ENCODE measurements at places on chromosomes 7 and 10.

DNA sequence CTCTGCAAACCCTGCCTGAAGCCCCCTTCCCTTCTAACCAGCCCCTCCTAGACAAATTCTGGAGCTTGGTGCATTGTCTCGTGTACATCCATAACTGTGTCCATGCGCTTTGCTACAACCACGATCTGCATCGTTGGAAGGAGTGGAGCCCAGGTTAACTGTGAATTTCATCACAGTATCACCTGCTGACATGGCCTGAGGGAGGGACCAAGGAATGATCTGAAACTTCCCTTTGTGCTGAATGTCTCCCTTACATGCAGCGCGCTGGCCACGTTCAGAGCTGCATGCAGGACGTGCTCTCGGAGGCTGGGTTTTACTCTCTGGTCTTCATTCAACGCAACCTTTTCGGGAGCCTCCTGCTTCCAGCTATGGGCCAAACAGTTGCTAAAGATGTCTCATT, 222.3 kb downstream of the CUX1 start:
- DNase-seq: no peak

DNA sequence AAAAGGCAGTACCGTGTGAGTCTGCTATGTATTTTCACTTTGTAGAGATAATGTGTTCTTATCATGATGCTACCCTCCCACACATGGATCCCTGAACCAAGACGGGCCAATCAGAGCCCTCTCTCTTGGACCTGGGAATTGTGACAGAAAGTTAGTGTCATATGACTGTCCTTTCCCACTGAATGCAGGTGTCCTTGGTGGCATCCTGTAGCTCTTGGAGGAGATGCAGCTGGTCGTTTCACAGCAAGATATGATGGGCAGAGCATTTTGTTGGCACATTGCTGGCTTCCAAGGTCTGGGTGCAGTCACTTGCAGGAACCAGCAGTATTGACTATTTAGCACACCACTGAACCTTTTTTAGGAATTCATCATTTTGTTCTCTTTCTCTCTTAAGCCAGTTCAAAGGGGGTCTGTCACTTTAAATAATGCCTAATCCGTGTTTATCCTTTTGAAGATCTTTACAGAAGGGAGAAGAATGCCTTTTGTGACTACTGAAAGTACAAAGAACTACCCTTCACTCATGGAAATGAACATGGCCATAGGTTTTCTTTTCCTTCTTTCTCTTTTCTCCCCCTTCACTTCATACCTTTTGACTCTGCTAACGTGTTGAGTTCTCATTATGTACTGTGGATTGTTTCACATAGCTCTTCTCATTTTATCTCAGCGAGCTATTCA, 125.1 kb downstream of the PLXDC2 start:
- no peak for DNase-seq

GRCh38 chr7:120583899-120584586, 273.9 kb downstream of the TSPAN12 start:
- DNase-seq: no peak

- DNase-seq: no peak
Observed at GRCh38 chr10:22662733-22663330, 51.5 kb downstream of the PIP4K2A start.

DNA sequence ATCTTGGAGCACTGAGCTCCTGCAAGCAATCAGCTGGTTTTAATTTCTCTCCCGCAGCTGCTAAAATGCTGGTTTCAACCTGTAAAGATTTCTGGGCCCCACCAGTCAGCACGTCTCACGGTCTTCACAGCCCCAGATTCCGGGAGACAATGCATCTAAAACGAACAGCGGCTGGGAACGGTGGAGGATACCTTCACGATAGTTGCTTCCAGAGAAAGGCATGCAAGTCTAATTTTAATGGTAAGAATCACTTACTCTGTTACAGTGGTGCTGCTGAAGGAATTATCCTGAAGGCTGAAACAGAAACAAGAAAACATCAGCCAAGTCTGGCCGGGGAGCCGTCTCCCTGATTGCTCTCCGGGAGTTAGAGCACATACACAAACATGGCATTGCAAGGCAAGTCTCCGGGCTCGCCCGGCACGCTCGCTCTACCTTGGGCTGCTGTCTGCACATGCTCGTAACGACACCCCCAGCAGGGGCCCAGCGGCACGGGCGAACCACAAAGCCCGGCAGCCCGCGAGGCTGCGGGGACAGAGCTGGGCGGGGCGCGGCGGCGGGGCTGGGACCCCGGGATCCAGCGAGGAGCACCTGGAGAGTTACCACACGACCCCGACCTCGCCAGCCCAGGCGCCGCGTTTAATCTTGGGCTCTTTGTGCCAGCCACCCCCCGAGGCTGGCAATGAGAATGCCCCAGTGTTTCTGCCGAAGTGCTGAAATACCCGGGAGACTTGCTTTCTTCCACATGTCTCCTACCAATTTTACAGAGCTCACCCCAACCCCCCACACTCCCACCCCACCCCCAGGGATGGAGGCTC, at the start of gene FAM13C:
Gene FAM13C (minus strand): TSS at position 406 of the 815 bp plus-strand sequence. CDS start 89 bp downstream, at position 317.
- no peak for DNase-seq

GRCh38 chr10:71975871-71976725, 11.9 kb downstream of the CHST3 start:
- no peak for DNase-seq

GRCh38 chr7:41691286-41692190, 11.4 kb downstream of the INHBA start:
- DNase-seq: peak; percentile 62

DNA sequence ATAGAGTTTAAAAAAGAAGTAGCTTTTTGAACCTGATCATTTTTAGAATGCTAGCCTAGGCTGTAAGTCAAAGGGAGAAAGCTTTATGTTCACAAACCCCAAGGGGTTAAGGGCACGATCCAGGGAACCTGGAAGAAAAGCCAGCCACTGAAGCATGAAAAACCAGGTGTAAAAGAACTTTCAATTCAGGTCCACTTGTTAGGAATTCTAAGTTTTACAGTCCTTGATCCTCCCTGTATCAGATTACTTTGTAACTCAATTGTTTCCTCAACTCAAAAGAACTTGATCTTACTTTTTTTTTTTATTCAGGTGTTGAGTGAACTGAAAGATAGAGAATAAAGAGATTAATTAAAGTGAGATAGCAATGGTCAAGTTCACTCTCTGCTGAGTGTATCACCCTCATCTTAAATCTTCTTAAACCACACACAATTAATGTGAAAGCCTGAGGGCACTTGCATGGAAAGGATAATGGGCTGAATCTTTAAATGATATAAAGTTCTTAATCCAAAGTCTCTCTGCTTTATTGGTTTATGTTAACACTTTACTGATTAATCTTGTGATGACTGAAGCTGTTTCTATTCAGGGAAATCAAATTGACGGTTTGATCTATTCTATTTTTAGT, 672.2 kb upstream of the LRRN3 start:
- no peak for DNase-seq

- no peak for DNase-seq
Observed at GRCh38 chr10:114859222-114859621, 37.6 kb downstream of the FHIP2A start.

- no peak for DNase-seq
Observed at GRCh38 chr7:137993395-137993743, 8.5 kb downstream of the CREB3L2 start.

DNA sequence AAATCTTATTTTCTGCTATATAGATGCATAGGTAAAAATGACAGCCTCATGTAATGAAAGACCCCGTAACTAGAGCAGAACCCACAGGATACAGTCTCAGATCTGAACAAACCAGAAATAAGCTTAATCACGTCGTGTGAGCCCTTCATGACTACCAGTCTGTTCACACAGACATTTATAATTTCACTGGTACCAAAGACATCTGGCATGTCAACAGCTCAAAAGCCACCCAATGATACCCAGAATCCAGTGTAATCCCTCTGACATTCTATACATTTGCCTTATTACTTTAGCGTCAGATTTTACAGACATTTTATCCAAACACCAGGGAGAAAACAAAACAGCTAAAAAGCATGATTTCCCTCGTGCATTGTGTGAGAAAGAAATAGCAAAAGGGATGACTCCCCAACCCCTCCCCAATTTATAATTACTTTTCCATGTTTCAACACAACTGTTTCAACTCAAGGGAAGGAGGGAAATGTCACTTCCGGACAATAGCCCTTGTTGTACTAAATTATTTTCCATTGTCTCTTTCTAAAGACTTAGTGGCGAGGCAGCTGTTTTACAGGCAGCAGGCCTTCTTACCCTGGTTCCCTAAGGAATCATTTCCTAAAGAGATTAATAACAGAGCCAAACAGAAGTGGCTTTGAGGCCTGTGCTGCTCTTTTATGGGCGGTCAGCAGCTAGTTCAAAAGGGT, 33.2 kb downstream of the DOCK4 start:
- no peak for DNase-seq

DNA sequence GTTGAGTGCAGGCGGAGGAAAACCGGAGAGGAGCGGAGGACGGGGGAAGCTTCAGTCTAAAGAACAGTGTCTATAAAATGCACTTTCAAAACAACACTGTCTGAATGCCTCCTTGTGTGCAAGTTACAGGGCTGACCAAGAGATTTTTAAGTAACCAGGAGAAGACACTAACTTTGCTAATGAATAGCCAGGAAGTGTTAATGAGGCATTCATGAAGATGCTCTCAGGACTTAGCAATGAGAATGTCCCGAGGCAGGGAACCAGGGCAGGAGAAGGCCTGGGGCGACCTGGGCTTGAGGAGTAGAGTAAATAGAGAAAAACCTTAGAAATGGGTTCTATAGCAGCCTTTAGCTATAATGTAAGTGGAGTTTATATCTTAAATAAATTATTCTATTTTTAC, 312.1 kb downstream of the SKIDA1 start:
- no peak for DNase-seq

Data from AML-193 (cell line).